ENCODE measurements at places on chromosomes 6 and 20.
A peak's percentile ranks its signal among the peaks of the same experiment; 100 is the strongest.

DNA sequence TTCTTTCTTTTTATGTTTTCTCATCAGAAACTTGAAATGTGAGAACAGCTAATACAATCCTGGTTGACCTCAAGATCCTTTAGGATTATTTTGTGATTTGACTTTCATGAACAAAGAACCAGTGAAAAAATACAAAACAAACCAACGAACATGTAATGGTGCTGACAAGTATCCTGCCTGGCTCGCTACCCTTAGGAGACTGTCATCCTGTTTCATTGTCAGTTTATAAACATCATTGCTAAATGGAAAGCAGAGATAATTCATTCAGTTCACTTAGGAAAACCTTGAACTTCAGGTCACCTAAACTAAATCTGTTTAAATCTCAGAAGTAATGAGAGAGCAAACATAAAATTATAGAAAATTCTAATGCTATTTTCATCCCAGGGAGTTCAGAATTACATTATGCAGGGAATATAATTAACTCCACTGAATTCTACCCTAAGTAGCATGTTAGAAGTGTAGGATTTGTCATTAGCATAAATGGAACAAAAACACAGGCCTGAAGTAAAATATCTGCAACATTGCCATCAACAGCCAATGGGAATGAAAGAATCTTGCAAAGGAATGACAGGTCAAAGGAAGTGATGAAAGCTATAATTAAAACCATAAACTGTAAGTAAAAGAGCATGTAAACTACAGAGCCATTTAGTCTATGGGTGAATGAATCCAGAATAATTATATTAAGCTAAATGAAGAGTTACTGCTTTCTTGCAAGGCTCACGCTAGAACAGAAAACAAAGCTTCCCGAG lies 401.2 kb upstream of the MANEA start:
- no peak for DNase-seq

DNA sequence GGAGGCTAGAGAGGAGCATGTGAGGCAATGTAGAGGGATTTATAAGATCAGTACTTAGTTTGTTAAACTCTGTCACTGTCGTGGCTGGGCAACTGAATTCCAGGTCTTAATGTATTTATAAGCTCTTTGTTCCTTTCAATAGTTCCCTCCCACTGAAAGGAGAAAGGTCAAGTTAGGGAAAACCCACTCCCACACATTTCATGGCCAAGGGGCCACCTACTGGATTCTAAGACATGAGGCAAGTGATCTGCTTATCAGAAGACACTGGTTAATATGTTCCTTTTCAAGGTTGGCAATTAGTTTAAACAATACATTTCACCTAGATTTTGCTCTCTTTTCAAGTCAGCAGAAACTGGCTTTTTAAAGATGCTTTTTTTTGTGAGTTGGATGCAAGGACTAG lies 5.4 kb upstream of the GSTA5 start:
- DNase-seq, result no peak

- no peak for DNase-seq
These were observed 125.8 kb downstream of the MRPL14 start for GRCh38 chr6:44001318-44002066.

DNA sequence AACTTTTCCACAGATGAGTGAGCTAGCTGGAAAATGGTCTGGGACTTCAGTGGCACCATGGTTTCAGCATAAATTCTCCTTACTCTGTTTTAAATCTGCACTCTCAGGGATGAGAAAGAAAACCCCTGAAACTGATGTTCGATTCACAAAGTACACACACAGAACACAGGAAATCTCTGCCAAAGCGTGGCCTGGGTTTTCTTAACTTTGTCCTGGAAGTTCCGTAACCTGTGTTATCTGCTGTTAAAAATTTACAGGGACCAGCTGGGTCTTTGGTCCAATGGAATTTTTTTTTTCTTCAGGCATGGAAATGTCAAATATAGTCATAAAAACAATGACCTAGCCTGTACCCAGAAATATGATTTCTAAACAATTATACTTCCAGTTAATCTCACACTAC lies 7.3 kb downstream of the SCML4 start:
- DNase-seq, result no peak

DNA sequence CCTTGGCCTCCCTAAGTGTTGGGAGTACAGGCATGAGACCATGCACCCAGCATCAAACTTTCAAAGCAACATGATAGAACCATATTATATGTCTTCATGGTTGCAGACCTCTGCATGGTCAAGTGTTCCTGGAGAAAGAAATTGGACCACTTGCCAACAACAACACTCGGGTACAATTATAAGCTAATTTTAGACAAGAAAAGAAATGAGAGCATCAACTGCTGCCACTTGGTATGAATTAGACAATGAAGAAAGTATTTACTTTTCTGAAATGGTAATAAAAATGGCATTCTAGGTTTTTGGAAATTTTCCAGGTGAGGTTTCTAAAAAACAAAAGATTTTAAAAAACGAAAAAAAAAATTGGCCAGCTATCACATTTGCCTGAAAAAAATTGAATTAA lies 7.7 kb upstream of the PM20D2 start:
- DNase-seq, result no peak

GRCh38 chr6:109174916-109175315 lies 79.6 kb downstream of the CEP57L1 start:
- no peak for DNase-seq

- DNase-seq, result no peak
These were observed 14.0 kb downstream of the DEFB110 start for GRCh38 chr6:50007819-50008218.

GRCh38 chr6:41252401-41253169 lies 24.4 kb downstream of the TREML4 start:
- DNase-seq, result no peak

- no peak for DNase-seq
These were observed 37.4 kb upstream of the BCAS1 start for GRCh38 chr20:54107600-54108325.

DNA sequence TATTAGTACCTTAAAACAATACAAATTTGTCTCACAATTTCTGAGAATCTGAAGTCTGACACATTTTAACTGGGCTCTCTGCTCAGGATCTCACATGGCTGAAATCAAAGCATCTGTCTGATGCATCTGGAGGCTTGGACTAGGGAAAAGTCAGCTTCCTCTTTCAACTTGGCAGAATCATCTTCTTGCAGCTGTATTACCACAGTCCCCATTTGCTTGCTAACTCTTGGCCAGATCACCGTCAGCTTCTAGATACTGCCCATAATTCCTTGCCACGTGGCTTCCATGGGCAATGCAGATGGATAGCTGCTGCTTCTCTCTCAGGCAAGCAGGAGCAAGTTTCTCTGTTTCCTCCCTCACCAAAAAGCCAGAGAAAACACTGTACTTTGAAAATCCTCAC lies 1106.4 kb upstream of the CITED2 start:
- DNase-seq, result peak; percentile 15

GRCh38 chr6:31791324-31792089 lies 4.0 kb downstream of the VARS1 start:
- peak; percentile 59 for DNase-seq

DNA sequence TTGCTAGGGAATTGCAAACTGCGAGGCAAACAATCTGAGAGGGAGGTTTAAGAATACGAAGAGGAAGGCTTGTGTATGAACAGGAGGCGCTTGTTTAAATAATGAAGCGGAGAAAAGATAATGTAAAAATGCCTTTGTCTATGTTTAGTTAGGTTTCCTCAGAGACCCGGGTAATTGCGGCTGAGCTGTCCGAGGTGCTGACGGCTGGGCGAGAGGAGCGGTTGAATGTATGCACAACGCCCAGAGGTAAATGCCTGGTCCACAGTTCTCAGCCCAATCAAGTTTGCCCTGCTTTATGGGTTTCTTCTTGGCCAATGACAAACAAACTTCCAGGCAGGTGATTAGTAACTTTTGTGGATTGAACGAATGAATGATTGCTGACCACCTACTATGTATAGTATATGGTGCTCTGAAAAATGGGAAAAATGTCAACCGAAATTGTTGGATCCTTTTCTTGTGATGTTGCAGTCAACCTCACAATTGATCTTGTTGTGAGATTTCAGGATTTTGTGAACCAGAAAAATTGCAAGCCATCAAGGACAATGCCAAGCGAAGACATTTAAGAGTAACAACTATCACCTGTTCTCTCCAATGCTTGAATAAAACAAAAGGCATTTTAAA lies 38.3 kb upstream of the SLC32A1 start:
- DNase-seq, result peak; percentile 5

GRCh38 chr20:47267621-47268020 lies 88.9 kb downstream of the ZMYND8 start:
- no peak for DNase-seq

DNA sequence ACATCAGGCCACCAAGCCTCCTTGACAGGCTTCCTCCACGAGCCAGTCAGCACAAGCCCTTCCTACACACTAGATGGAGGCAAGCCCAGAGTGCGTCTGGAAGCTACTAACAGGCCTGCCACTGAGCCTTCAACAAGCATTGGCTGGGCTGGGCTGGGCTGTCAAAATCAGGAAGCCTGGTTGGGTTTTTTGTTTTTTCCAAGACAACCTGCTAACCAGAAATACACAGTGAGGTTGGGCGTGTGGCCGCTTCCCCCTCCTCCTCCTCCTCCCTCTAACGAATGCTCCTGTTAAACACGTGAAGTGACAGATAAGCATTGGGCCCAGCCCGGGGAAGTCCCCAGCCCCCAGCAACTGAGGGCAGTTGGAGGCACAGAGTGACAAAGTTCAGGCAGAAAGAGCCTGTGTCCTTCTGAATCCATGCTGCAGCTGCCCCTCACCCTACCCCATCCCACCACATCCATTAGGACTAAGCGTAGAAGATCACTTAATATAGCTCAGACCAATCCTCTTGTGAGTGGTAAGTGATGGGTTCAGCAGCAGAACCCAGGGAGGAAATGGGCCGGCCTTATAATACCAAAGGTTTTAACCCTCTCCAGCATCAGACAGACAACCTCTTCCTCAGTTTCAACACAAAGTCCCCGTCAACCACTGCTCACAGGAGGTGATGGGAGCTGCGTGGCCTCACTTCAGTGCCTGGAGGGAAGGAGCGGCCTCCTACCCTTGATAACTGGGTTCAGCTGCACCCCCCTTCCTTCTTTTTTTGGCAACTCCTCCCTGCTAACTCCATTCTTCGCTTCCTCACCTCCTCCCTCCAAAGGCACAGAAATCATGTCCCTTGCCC lies 1.1 kb downstream of the NFATC2 start:
- peak; percentile 73 for DNase-seq

DNA sequence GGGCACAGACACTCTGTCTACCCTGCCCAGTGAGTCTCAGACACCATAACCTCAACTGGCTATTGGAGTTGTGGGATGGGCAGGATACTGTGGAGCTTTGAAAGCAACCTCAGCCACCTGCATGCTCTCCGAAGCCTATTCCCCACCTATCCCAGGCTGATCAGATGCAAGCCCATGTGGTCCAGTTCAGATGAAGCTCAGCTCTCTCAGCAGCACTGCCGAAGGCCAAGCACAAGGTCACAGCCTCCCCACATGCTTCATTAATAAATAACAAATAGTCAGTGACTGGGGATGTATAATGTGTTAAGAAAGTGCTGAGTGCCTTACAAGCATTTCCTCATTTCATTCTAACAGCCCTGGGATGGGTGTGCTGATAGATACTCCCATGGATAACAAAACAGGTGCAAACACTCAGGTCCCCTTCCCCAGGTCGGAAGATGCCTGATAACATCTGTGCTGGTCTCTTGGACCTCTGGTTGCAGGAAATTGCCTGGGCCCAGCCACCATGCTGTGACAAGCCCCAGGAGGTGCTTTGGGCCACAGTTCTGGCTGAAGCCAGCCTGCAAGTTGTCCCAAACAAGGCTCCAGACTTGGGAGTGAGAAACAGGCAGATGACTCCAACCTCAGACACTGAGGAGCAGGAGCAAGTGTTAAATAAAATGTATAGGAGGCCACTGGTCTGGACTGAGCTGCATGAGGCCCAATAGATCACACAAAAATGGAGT lies 3.7 kb downstream of the ACSS1 start:
- DNase-seq, result no peak

DNA sequence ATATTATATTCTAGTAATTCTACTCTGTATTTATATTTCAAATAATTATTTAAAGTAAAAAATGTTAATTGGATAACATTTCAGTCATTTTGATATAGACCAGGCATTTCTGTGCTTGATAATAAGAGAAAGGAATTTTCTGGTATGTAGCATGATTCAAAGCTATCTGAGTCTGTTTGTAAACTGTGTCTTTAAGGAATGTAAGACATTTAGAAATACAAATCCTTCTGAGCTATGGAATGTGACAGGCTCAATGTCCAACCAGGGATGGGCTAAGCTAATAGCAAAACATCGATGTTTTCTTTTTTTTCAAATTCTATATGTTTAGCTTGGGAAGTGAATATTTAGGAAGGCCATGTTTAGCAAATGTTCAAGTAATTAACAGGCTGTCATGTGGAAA lies 41.5 kb upstream of the FAM83B start:
- no peak for DNase-seq

DNA sequence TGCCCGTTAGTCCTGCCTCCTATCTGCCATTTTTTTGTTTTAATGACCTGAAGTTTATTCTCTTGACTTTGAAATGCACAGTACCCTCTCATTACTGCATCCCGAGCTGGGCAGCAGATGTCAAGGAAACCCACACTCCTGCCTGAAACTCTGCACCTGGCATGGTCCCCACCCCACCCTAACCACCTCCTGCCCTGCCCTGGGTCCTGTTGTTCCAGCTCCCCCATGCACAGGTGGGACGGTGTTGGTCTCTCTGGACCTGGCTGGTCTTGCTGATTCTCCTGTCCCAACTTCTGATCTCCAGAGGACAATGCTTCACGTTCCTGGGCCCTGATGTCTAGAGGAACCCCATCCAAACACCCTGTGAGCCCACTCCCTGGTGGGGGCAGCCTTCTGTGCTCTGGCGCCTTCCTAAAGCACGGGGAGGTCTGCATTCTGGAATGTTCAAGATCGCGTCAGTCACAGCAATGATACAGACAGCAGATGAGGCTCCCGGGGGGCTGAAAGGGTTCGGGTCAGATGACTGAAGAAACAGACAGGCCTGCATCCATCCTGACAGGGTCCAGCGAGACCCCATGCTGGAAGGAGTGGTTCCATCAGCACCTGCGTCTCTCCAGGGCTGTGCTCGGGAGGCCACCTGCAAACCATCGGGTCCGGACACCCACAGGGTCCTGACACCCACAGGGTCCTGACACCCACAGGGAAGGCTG lies 73.6 kb downstream of the ERMARD start:
- no peak for DNase-seq

GRCh38 chr20:58742668-58743566 lies 50.3 kb downstream of the NPEPL1 start:
- no peak for DNase-seq

DNA sequence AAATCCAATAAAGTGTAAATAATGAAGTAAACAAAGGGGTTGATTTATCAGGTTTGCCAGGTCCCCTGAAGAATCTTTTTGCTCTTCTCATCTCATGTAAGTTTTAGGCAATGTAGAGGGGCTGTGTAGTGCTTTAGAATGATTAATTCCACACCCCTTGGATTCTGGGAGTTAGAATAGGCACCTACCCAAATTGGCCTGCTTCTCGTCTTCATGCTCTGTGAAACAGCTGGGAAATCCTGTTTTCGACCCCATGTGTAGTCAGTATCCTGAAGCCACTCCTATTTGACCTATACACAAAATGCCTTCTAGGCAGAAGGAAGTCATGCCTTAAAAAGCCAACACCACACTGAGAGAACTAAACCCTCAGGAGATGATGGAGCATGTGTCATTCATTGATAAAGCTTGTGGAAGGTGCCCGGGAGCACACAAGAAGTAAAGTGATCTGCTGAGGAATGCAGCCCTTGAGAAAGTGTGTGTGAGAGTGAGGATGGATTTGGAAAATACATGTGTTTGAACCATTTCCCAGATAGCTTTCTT lies 170.9 kb downstream of the KLHL32 start:
- DNase-seq, result no peak
